Umbilical cord (tissue), 2 donors: ENCODE measurements at places on chromosomes 1 and 21. TPM values are rescaled to one million over a fixed set of nuclear protein-coding genes. Genes with fewer than 3 reads are reported as not detected.

Gene ZNF648
- total RNA-seq, result not detected

Gene PKP1
- 21.9 TPM for total RNA-seq

Gene ATP6V1G3
- 3.4 TPM for total RNA-seq

Gene PGLYRP3
- total RNA-seq, result not detected

DNA sequence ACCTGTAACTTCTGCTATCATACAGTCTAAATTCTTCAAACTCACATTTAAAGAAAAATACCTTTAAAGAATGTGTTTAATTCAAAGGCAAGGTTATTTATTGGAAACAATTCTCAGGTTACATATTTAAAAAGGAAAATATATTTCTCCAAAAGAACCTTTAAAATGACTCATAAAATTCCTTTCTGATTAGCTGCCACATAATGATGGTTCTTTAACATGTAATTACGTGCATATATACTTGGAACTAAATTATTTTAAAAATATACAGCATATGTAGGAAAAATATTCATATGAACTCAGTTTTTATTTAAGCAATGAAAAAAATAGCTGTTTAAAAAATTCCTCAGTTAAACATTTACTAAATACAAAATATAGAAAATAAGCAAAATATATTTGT is 173.6 kb downstream of the COP1 start:
- DNase-seq, result peak; percentile 9

DNA sequence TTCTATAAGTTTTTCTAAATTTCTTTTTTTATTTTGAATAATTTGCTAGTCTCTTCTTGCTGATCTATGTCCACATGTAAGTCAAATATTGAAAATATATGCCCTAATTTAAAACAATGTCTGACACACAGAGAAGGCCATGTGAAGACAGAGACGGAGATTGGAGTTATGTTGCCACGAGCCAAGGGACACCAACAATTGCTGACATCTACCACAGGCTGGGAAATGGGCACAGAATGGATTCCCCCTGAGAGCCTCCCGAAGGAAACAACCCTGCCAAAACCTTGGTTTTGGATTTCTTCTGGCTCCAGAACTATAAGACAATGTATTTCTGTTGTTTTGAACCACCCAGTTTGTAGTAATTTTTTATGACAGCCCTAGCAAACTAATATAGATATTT is 485.0 kb upstream of the ZRANB2 start:
- no peak for DNase-seq

GRCh38 chr1:207051191-207051943 is at the start of gene YOD1:
Gene YOD1, minus strand, starts transcription at chr1:207051208. Its CDS starts 178 bp downstream, at chr1:207051030.
- DNase-seq, result no peak

DNA sequence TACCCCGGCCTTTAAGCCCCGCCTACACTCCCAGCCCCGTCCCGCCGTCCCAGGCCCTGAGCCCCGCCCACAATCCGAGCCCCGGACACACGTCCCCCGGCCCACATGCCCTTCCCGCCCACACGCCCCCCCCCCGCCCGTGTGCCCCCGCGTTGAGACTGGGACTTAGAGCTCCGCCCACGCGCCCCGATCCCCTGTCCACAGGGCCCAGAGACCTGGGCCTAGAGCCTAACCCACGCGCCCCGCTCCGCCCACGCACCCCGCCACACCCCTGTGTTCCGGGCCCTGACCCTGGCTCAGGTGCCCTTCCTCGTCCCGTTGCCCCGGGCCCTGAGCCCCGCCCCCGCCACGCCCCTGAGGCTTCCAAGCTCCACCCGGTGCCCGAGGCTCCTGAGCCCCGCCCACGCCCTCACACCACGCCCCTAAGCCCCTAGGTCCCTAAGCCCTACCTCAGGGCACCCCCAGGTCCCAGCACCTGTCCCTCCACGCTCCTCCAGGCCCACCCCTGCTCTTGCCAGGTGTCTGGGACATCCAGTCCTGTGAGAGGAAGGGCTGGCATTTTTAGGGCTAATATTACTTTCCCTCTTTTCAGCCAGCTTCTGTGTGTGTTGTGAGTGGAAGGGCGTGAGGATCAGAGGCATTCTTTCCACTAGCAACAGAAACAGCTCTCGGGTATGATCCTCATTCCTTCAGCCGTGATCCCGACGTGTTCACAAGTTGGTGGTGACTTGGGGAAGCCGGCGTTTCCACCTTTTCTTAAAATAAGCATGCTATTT is 552 bp upstream of the GPR157 start:
- peak; percentile 52 for DNase-seq

GRCh38 chr1:101122452-101123166 is 97.0 kb upstream of the DPH5 start:
- no peak for DNase-seq

DNA sequence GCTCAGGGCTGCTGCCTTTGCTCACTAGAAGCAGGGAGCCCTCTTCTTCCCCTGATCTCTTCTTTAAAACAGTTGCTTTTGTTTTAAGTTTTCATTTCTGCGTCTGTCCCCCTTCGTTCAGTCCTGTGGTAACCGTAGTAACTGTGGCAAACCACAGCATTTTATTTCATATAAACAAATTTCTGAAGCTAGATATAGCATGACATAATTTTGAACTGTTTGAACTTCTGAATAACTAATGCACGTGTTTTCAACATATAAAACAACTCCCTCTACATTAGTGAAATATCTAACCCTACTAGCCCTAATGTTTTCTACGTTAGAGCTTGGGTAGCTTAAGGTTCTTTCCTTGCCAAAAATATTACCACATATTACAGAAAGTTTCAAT is 104.6 kb downstream of the DISP1 start:
- no peak for DNase-seq

DNA sequence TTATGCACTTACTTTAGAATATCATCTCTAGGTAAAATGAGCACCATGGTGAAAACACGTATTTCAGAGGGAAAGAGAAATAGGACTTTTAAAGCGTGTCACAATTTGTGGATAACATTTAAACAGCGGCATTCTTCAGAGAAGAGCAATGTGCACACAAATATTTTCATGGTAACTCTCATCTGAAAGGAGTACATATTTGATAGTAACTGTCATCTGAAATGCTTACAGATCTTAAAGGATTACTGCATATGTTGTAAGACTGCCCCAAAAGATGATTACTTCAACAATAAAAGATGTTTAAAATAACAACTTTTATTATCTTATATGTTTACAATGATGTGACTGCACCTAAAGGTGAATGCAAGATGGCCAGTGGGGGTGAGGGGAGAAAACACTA is 408.8 kb downstream of the PLA2G4A start:
- no peak for DNase-seq

GRCh38 chr1:36766481-36766880 is 267.8 kb downstream of the GRIK3 start:
- no peak for DNase-seq

DNA sequence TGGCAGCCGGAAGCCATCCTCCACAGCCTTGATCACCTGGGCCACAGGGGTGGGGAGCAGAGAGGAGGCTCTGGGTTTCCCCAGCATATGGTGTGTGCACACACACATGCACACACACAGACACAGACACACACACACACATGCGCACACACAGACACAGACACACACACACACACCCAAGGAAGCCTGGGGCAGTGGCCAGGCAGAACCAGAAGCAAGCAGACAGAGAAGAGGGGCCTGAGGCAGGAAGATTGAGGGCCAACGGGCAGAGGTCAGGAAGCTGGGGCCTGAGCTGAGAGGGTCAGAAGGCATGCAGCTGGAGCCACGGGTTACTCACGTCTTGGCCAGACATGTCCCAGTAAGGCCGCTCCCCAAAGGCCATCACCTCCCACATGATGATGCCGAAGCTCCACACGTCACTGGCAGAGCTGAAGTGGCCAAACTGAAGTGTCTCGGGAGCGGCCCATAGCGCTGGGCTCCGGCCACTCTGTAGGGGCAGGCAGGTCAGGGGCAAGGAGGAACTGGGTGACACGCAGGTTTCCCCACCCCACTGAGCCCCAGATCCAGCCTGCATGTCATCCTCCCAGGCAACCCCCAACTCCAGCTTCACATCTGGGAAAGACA is 27.4 kb downstream of the CDCA8 start:
- no peak for DNase-seq

DNA sequence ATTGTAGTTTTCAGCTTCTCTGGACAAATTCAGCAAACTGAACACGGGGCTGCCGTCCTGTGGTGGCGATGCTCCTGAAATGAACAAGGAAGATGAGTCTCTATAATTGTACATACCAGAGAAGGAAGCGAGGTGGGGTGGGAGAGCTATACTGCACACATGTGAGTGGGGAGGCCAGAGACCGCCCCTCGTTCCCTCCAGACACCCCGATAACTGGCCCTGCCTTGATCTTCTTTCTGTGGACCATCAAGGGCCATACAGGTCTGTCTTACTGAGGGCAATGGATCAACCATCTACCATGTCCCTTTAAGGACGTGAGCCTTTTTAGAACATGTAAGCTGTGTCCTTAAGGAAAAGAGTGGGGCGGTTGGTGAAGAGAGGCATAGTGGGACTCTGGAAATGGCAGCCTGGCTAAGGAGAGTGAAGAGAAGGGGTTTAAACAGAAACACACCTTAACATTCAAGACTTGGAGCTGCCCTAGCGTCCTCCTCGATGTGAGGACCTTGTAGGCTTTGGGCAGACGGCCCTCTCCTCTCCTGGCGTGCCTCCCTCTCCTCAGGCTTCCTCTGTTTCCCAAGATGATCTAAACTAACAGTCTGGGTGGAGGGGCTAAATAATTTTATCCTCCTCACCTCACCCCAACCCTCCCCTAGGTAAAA is 5.8 kb downstream of the PLEKHO1 start:
- DNase-seq, result no peak

DNA sequence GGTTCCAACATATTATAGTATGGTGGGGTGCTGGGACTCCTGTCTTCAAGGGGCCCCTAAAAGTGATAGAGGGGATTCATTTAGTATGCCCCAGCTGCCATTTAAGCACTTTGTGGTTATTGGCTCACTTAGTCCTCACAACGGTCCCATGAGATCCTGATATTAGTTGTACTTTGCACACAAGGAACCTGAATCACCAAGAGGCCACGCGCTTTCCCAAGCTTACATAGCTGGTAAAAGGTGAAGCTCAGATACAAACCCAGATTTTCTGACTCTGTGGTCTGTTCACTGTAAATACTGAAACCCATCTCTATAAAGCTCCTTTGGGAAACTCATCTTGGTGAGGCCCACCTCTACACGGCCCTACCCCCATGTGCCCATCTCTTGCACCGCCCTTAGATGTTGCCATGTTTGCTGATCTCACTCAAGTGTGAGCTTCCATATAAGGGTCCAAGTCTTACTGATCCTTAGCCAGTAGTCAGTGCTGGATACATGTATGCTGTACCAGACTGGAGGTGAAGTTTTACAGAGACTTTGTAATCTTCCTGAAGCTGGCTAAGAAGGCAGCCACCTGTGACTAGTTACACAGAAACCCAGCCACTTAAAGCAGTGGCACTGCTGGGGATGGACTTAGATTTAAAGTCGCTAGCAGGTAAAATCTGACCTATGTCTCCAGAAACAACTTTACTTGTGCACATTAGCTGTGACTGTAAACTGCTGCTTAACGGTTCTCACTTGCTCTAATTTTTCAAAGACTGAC is 124.4 kb upstream of the HOOK1 start:
- DNase-seq, result no peak

DNA sequence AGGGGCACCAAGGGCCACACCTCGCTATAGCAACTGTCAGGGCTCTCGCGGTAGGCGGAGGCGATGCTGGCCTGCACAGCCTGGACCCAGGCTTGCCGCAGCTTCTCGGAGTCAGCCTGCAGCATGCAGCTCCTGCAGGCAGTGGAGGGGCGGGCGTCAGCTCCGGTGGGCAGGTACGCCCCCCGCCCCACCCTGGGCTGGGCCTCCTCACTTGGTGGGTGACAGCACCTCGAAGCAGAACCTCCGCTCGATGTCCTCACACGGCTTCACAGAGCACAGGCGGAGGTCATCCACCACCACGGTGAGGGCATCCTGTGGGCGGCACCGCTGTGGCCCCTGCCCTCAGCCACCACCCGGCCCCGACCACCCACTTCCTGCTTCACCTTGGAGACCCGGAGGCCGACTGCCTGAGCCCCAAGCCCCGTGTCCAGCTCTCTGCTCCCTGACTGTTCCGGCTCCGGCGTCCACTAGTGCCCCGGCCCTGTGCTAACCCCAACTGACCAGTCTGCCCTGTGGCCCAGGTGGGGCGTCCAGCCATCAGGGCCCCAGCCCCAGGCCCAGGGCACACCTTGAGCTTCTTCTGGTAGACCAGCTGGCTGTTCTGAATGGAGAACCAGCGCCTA is 9.8 kb downstream of the ACAP3 start:
- DNase-seq, result no peak

- no peak for DNase-seq
Measured at GRCh38 chr1:19089524-19089923, 120.5 kb downstream of the UBR4 start.

GRCh38 chr1:167137332-167137781 is 43.5 kb downstream of the STYXL2 start:
- DNase-seq, result no peak

DNA sequence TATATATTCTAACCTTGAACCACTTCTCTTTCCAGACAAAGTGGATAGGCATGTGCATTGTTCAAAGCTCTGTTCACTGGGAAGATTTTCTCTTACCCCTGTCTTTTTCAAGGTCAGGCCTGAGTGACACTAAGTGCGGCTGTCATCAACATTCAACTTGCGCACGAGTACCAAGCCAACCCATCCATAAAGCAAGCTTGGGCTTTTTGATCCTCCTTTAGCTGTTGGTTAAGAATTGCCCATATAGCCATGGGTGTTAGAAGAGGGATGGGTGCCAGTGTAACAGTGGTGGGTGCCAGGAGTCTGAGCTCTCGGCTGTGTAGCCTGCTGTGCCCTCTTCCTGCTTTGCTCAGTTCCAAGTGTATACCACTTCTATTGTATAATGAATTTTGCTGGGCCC is 136.1 kb downstream of the GLUL start:
- no peak for DNase-seq

DNA sequence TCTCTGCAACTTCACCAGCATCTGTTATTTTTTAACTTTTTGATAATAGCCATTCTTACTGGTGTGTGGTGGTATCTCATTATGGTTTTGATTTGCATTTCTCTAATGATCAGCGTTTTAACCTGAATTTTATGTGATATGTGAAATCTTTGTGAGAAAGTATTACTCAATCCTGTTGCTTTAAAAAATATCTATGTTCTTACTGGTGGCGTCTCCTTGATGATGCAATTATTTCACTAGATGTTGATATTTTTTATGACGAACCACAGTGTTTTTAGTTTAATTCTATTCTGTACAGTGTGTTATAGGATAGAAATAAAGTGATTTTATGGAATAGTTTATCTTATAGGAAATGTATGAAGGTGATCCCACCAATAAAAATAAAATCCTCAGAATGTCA is 54.7 kb upstream of the GPR88 start:
- no peak for DNase-seq

DNA sequence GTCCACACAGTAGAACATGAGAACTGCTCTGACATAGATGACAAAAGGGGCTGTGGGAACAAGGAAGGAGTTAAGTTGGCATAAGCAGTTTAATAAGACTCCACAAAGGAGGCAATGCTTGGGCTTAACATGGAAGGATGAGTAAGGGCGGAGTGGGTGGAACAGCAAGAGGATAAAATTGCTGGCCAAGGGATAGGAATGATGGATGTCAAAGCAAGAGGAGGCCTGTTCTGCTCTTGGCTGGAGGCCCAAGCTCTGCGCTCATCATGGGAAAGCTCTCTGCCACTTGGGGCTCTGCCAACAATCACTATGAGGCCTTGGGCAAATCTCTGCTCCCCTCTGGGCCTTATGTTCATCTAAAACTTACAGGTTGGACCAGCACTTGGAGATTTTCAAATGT is 98.3 kb upstream of the CAMK1G start:
- DNase-seq, result peak; percentile 92
